ENCODE measurements at places on chromosomes 5 and 9. TPM values are rescaled to one million over a fixed set of nuclear protein-coding genes. Genes with fewer than 3 reads are reported as not detected.

Gene MCC
- 0.39 TPM for total RNA-seq

Gene OSMR
- total RNA-seq, result 72.5 TPM

Gene ITGA2
- total RNA-seq, result 21.7 TPM

Gene GABRG2
- not detected for total RNA-seq

Gene PLK2
- total RNA-seq, result 83.3 TPM

Gene C9orf40
- 10.4 TPM for total RNA-seq

Gene FAM153A
- not detected for total RNA-seq

Gene IRGM
- 0.08 TPM for total RNA-seq

Gene CARTPT
- not detected for total RNA-seq

Gene EGFLAM
- not detected for total RNA-seq

Gene C5orf52
- not detected for total RNA-seq

Gene ZNF484
- total RNA-seq, result 1.8 TPM

Gene MZB1
- 0.09 TPM for total RNA-seq

Gene JAK2
- 2.8 TPM for total RNA-seq

Gene IL9
- total RNA-seq, result not detected

Gene PCDHGA8
- total RNA-seq, result 0.06 TPM

Gene CAVIN4
- total RNA-seq, result 0.42 TPM

Gene NSUN2
- 93.8 TPM for total RNA-seq

Gene WNT8A
- not detected for total RNA-seq

Gene EMB
- 4.6 TPM for total RNA-seq

Gene ZNF483
- 0.92 TPM for total RNA-seq

Gene TMEM252
- total RNA-seq, result not detected

Gene C9orf50
- total RNA-seq, result not detected

Gene SERF1A
- 1.0 TPM for total RNA-seq

Gene DENND1A
- 11.1 TPM for total RNA-seq

Gene PRRX2
- total RNA-seq, result 8.7 TPM

Gene SMIM33
- not detected for total RNA-seq

Gene KLF9
- total RNA-seq, result 0.81 TPM

Gene GPR150
- 0.18 TPM for total RNA-seq

Gene SLC36A2
- not detected for total RNA-seq

Gene SLC6A19
- 0.01 TPM for total RNA-seq

Gene OR13C2
- total RNA-seq, result not detected

Gene IFNA21
- not detected for total RNA-seq

Gene MRRF
- total RNA-seq, result 62.9 TPM

Gene FOXD4L6
- total RNA-seq, result not detected

Gene PTGES
- 139 TPM for total RNA-seq

Gene NIPBL
- 15.5 TPM for total RNA-seq

Gene OTP
- 0.03 TPM for total RNA-seq

Gene MATR3
- 185 TPM for total RNA-seq

Gene GDA
- total RNA-seq, result 1.2 TPM

Gene SPATA31A7
- not detected for total RNA-seq

Gene PCDHGA9
- total RNA-seq, result 0.07 TPM

Gene HOMER1
- 7.0 TPM for total RNA-seq

Gene PPP2R2B
- 0.14 TPM for total RNA-seq

All from A549 treated with CORT108297 at 1 μM for 4 hours (cell line).